ENCODE measurements at places on chromosomes 1 and 21. TPM values are rescaled to one million over a fixed set of nuclear protein-coding genes. Genes with fewer than 3 reads are reported as not detected.

GRCh38 chr1:206557636-206558473, 50.5 kb downstream of the RASSF5 start:
- peaks cover 13% of the 10 kb centered on the region for H3K4me1 ChIP-seq
- H3K27ac ChIP-seq, result peak overlapping the region; percentile 65
- H3K4me3 ChIP-seq, result peak overlapping the region; percentile 37
- DNase-seq, result no peak
- H3K36me3 ChIP-seq, result no peaks in the 10 kb centered on the region
- H3K27me3 ChIP-seq, result no peaks in the 10 kb centered on the region

GRCh38 chr1:208980605-208981004, 602.9 kb upstream of the CAMK1G start:
- H3K4me3 ChIP-seq, result no peak overlapping the region
- H3K4me1 ChIP-seq, result no peaks in the 10 kb centered on the region
- no peak overlapping the region for H3K27ac ChIP-seq
- H3K27me3 ChIP-seq, result no peaks in the 10 kb centered on the region
- H3K36me3 ChIP-seq, result no peaks in the 10 kb centered on the region
- no peak for DNase-seq

- H3K4me1 ChIP-seq, result no peaks in the 10 kb centered on the region
- DNase-seq, result no peak
- H3K4me3 ChIP-seq, result no peak overlapping the region
- H3K27me3 ChIP-seq, result no peaks in the 10 kb centered on the region
- H3K27ac ChIP-seq, result no peak overlapping the region
Measured at GRCh38 chr1:10236405-10237156, 26.2 kb downstream of the KIF1B start.

DNA sequence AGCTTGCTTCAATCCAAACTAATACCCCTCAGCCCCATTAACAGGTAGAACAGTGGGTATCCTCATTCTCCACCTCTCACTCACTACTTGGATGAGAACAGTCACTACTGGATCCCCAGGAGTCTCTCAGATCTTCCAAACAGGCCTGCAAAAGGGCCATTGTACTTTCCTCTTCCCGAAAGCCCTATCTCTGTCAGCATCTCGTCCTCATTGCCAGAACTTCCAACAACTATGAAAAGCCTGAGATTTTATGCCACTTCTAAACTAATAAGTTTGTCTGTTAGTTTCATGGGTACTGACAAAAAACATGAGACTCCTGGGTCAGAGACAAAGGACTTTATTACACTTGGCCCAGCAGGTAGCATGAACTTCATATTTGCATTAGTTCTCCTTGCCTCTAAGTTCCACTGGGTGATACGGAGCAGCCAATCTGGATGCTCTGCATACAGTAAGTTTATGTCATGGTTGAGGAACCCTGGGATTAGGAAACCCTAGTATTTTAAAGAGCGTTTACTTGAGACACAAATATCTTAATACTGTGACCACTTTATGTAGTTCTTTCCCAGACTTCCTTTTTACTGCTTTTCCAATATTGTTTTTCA, 38.1 kb downstream of the VANGL2 start:
- no peak overlapping the region for H3K27ac ChIP-seq
- H3K4me3 ChIP-seq, result no peak overlapping the region
- DNase-seq, result no peak
- H3K27me3 ChIP-seq, result no peaks in the 10 kb centered on the region
- H3K36me3 ChIP-seq, result no peaks in the 10 kb centered on the region

DNA sequence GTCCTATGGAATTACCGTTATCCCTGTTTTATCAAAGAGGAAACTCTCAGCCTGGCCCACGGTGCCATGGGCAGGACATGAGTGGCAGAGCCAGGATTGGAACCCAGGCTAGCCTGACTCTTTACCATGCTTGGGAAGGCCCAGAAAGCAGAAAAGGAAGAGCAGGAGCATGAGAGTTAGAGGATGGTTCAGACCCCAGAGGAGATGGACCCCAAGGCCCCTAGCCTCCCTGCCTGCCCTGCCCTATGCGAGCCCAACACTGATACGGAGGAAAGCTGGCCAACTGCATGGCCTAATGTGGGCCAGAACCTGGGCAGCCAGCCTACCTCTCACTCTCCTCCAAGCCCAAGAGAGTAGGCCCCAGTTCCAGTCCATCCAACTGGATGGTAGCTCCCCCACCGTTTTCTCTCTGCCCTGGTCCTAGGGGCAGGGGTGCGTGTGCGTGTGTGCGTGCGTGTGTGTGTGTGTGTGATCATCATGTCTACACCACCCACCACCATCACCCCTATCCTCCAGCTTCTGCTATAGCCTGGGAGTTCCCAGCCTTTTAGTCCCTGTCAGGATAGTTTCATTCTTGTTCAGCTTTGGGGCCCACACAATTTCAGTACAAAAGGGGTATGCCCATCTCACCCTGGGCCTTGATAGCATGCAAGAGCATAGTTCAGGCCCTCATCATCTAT, 15.4 kb upstream of the MEX3A start:
- H3K4me3 ChIP-seq, result no peak overlapping the region
- H3K27ac ChIP-seq, result no peak overlapping the region
- peak; percentile 1 for DNase-seq

DNA sequence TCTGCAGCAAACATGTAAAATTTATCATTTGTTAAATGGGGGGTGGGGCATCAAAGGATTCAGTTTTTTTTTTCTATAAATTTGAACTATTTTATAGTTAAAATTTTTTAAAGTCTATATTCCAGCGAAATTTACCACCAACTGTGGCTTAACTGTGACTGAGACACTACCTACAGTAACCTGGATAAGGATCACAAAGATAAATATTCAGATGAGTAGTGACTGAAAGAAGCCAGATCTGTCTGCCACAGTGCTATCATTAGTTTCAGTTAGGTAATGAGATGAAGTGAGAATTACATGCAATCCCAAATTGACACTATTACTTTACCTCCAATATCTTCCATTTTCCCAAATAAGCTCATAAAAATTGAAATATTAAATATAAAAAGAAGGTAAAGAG, 5.4 kb downstream of the SPATA6 start:
- no peak overlapping the region for H3K27ac ChIP-seq
- H3K36me3 ChIP-seq, result no peaks in the 10 kb centered on the region
- H3K4me1 ChIP-seq, result peaks cover 10% of the 10 kb centered on the region
- H3K27me3 ChIP-seq, result no peaks in the 10 kb centered on the region
- DNase-seq, result no peak

- no peaks in the 10 kb centered on the region for H3K36me3 ChIP-seq
- no peaks in the 10 kb centered on the region for H3K27me3 ChIP-seq
- no peak overlapping the region for H3K27ac ChIP-seq
- no peak for DNase-seq
Measured at GRCh38 chr1:84060781-84061180, 61.8 kb upstream of the TTLL7 start.

Gene RSPO1
- 0.11 TPM for polyA plus RNA-seq

GRCh38 chr21:32415451-32416398, 3.2 kb downstream of the EVA1C start:
- peaks cover 6% of the 10 kb centered on the region for H3K4me1 ChIP-seq
- H3K4me3 ChIP-seq, result no peak overlapping the region
- DNase-seq, result no peak
- H3K27me3 ChIP-seq, result no peaks in the 10 kb centered on the region
- no peak overlapping the region for H3K27ac ChIP-seq
- H3K36me3 ChIP-seq, result no peaks in the 10 kb centered on the region

Gene NPL
- polyA plus RNA-seq, result 2.6 TPM

DNA sequence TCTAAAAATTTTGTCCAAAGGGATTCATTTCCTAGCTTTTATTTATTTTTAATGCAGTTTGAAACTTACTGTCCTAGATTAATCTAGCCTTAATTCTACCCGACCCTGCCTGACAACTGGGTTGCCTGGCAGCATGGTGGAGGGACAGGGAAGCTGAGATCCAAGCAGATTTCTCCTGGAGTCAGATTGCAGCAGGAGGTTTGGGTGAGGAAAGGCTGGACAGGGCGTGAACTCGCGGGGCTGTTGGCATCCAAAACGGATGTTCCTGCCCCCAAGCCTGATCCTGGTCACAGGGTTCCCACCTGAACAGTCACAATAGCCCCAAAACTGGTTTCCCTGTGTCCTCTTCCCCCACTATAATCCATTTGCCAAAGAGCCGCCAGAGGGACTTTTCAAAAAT, 23.2 kb downstream of the TCEA3 start:
- H3K27me3 ChIP-seq, result no peaks in the 10 kb centered on the region
- DNase-seq, result no peak
- no peak overlapping the region for H3K4me3 ChIP-seq
- peaks cover 40% of the 10 kb centered on the region for H3K36me3 ChIP-seq
- H3K27ac ChIP-seq, result peak overlapping the region; percentile 34

Gene SEMA6C
- polyA plus RNA-seq, result 18.0 TPM

GRCh38 chr1:181352695-181353094, 130.6 kb upstream of the CACNA1E start:
- H3K27ac ChIP-seq, result no peak overlapping the region
- no peaks in the 10 kb centered on the region for H3K4me1 ChIP-seq
- H3K4me3 ChIP-seq, result no peak overlapping the region
- no peaks in the 10 kb centered on the region for H3K36me3 ChIP-seq
- DNase-seq, result no peak
- no peaks in the 10 kb centered on the region for H3K27me3 ChIP-seq

Measured in pancreas (tissue), 10 donors.